ENCODE measurements at places on chromosomes 4 and X. TPM values are rescaled to one million over a fixed set of nuclear protein-coding genes. Genes with fewer than 3 reads are reported as not detected.

PRR27 gene
- total RNA-seq: not detected

PACRGL gene
- total RNA-seq: 9.2 TPM

CTAG1B gene
- not detected for total RNA-seq

RNF128 gene
- total RNA-seq: 0.32 TPM

DCAF8L2 gene
- not detected for total RNA-seq

AKAP4 gene
- not detected for total RNA-seq

ARSH gene
- total RNA-seq: not detected

CLTRN gene
- total RNA-seq: 0.94 TPM

NUDT11 gene
- total RNA-seq: not detected

UCP1 gene
- not detected for total RNA-seq

Measured in cardiac septum (tissue), 1 donor.